ENCODE measurements at places on chromosomes 2 and 18.

- no peak for DNase-seq
These were observed 76.5 kb downstream of the HNRNPLL start for GRCh38 chr2:38526195-38526594.

DNA sequence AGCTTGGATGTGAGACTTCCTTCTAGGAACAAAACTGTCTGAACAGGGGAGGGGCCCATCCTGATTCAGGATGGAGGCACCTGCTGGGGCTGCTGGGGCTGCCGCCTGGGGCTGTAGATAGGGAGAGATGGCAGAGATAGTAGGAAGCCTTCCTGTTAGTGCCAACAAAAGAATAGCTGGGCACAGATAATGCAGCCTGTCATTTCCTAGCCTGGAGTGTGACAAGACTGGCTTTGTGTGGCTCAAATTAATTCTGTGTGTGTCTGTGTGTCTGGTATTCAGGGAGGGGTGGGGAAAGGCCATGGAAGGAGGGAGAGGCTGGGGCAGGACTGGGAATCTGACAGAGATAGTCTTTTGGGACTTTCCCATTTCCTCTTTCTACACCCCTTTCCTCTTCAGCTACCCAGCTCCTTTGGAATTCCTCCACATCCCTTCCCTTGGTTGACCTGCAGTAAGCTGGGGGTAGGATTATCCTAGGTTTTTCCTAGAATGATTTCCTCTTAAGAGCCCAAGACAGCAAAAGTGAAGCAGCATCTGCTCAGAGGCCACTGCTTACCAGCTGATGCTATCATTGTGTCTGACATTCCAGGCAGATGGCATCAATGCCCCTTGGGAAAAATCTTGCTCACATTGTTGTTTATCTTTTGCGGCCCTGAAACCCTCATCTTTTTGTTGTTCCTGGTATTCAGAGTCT, 144.9 kb upstream of the LHCGR start:
- peak; percentile 47 for DNase-seq

DNA sequence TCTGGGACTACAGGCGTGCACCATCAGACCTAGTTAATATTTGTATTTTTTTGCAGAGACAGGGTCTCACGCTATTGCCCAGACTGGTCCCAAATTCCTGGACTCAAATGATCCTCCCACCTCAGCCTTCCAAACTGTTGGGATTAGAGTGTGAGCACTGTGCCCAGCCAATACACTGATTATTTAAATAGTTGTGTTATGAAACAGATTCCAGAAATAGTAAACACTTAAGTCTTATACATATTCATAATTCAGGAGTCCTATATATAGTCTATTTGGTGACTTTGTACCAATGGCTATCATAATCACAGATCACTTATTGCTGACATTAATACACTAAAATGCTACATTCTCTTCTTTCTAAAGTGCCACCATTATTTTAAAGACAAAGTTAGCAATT, 12.8 kb downstream of the NFU1 start:
- DNase-seq: no peak

- no peak for DNase-seq
These were observed 53.5 kb downstream of the DGKD start for GRCh38 chr2:233407771-233408181.

DNA sequence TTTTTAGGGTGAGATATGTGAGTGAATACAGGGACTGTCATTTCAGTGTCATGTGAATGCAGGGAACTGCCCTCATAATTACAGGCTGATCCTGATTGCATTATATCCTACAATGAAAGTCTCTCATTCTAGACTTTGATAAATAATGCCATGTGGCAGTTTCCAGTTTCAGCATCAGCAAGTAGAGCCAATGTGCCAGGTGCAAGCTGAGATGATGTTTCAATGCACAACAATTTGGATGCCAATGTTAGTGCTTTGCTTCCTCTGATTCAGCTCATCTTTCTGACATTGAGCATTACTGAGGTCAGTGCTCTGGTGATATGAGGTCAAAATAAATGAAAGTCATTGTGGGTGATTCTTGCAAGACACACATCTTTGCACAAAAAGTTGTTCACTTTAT, 63.7 kb upstream of the TFPI start:
- DNase-seq: no peak

GRCh38 chr2:34985474-34985873, 1370.1 kb upstream of the CRIM1 start:
- DNase-seq: no peak

GRCh38 chr2:9091811-9092210, 88.3 kb upstream of the MBOAT2 start:
- no peak for DNase-seq

- DNase-seq: no peak
These were observed 27.2 kb upstream of the NT5DC4 start for GRCh38 chr2:112693596-112693995.

DNA sequence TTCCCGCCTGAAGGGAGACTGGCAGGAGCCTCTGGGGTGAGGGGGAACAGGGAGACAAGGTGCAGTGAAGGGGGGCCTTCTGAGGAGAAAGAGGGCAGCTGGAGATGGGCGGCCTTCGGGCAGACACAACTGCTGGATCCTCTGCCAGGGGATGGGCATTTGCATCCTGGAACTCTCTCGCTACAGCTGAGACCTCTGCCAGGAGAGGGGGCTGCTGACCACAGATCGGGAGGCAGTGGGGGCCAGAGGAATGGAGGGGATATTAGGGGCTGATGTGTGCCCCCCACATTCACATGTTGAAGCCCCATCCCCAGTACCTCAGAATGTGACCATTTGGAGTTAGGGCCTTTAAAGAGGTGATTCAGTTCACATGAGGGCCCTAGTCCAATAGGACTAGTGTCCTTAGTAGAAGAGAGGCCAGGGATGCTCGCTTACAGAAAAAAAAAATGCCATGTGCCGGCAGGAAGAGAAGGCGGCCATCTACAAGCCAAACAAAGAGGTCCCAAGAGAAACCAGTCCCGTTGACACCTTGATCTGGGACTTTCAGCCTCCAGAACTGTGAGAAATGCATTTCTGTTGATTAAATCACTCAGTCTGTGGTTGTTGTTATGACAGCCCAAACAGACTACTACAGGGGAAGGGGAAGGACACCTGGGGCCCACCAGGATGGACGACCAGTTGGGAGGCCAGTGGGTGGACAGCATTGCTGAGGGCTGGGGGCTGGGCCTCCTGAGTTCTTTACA, 50.0 kb downstream of the TRABD2A start:
- no peak for DNase-seq

DNA sequence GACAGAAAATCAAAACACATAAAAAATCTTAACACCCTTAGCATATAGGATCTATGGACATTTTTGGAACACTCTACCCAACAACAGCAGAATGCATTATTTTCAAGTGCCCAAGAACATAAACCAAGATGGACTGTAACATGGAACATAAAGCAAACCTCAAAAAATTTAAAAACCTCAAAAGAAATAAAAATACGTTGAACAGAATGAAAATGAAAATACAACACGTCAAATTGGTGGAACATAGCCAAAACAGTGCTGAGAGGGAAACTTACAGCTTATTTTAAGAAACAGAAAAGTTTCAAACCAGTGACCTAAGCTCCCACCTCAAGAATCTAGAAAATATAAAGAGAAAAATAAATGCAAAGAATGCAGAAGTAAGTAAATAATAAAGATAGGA, 58.3 kb upstream of the BCL2L11 start:
- no peak for DNase-seq

DNA sequence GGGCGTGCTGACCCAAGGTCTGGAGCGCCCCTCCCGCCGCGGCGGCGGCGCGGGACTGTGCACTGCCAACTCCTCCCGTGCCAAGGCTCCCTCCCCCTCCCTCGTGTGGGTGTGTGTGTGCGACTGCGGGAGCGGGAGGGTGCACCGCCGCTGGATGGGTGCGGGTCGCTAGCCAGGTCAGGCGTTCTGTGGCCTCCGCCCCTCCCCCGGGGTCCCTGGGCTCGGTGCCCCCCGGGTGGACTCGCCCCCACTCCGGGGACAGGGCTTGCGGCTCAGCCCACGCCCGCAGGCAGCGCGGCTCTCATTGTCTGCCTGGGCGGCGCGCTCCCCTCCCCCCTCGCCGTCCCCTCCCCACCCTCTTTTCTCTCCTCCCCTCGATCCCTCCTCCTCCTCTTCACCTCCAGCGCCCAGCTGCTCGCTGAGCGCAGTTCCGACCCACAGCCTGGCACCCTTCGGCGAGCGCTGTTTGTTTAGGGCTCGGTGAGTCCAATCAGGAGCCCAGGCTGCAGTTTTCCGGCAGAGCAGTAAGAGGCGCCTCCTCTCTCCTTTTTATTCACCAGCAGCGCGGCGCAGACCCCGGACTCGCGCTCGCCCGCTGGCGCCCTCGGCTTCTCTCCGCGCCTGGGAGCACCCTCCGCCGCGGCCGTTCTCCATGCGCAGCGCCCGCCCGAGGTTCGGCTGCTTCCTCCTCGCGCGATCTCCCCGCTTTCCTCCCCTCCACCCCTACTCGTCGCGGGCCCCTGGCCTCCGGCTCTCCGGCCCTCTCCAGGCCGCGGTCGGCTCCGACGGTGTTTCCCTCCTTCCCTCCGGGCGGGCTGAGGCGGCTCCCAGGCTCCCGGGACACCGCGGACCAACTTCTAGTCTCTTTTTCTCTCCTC, at the start of gene GATA6:
TSS of gene GATA6 (plus strand) at position 579 of the 878 bp plus-strand sequence. CDS start 1,556 bp downstream, outside the sequence.
- no peak for DNase-seq

- no peak for DNase-seq
These were observed 85.6 kb downstream of the SS18 start for GRCh38 chr18:26004832-26005231.

Measured in substantia nigra (tissue), 51 donors.